ENCODE measurements at places on chromosomes 5 and 9.

DNA sequence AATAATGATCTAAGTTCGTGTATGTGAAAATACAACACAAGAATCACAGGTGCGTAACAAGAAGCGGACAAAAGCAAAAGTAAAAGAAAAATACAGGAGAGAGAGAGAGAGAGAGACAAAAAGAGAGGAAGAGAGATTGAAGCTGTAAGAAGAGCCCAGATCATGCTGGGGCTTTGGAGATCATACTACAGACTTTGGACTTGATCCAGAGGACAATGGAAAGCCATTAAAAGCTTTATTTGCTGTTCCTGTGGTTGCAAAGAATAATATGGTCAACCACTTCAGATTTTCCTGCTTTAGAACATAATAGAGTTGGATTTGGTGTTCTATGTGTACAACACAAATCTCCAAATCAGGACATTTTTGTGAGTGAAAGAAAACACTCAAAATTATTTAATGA lies 561.4 kb downstream of the CAAP1 start:
- no peak for DNase-seq

DNA sequence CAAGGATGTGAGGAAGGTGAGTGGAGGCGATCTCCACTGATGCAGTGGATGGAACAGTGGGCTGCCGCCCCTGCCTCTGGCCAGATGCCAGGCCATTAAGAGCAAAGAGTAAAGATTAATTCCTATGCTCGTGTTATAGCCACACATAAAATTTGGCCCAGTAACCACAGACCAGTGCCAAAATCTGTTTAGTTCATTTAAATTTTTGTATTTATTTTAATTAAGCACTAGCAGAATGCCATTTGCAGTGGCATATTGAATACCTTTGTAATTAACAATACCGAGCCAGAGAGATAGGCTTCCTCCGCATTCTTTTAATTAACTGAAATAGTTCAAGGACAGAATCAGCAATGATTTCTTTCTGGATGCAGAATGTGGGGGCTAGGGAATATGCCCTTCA lies 179.8 kb downstream of the MED10 start:
- no peak for DNase-seq

DNA sequence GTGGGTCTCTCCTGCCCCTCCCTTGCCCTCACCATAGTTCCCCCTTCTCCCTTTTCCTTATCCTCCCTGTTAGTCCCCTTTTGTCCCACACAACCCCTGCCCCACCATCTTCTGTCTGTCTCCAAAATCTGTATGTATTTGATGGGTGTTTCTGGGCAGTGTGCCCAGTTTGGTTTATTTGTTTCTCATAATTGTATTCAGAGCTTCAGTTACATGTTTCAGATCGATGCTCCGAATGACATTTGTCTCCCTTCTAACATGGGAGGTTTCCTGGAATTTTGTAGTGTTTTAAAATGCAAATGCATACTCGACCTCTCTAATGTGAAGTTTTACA lies 22.2 kb downstream of the FBXL7 start:
- no peak for DNase-seq

GRCh38 chr9:83081846-83082245 lies 18.9 kb upstream of the RASEF start:
- no peak for DNase-seq

- DNase-seq: no peak
Measured at GRCh38 chr5:56456002-56456401, 222.9 kb upstream of the ANKRD55 start.

DNA sequence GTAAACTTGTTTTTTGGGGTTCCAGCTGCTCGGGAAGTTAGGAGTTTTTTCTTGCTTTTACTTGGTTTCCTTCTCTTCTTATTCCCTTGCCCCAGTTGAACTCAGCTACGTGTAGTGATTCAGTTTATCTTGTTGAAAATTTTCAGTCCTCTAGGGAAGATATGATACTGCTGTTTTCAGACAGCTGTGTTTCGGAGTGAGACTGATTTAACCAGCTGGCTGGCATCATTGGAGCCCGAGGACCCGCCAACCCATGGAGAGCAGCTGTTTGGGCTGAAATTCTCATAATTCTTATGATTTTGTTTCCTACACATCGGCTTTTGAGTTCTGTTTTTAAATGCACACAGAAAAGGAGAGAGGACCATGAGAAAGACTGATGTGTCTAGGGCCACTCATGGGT lies 271.5 kb downstream of the NR3C1 start:
- DNase-seq: no peak
